ENCODE measurements at places on chromosomes 12 and 14.

GRCh38 chr14:70080076-70080475 lies 108.7 kb downstream of the SLC8A3 start:
- DNase-seq: no peak

DNA sequence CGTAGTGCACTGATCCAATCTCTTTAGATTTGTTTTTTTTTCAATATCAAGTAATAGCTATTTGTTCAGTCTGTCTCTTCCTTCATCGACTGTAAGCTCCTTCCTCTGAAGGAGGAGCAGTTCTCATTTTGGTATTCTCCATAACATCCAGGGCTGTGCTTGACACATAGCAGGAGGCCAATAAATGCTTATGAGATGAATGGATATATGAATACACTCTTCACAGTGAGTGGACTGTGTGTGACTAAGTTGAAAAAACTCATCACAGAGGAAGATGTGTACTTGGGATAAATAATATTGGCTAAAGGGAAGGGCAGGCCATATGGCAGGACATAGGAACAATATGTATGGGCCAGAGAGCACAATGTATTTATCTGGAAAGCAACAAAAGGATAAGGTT lies 205.3 kb upstream of the PRICKLE1 start:
- no peak for DNase-seq

- no peak for DNase-seq
Observed at GRCh38 chr12:72631926-72632685, 359.9 kb downstream of the TRHDE start.

- DNase-seq: peak; percentile 55
Observed at GRCh38 chr12:122825773-122826724, 9.2 kb upstream of the HIP1R start.

DNA sequence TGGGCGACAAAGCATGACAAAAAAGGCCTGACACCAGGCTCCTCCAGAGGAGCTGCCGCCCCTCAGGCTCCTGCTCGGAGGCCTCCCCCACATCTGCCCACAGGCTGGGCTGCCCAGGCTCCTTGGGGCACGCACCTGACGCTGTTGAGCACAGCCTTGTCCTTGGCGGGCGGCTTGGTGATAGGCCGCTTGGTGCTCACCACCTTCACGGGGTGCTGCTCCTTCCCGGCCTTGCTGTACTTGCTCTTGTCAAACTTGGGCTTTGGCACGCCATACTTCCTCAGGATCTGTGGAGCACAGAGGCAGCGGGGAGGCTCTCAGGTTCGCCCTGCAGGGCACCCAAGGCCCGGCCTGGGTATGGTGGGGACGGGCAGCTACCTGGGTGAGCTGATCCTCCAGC lies 53.4 kb downstream of the TRAFD1 start:
- DNase-seq: no peak

DNA sequence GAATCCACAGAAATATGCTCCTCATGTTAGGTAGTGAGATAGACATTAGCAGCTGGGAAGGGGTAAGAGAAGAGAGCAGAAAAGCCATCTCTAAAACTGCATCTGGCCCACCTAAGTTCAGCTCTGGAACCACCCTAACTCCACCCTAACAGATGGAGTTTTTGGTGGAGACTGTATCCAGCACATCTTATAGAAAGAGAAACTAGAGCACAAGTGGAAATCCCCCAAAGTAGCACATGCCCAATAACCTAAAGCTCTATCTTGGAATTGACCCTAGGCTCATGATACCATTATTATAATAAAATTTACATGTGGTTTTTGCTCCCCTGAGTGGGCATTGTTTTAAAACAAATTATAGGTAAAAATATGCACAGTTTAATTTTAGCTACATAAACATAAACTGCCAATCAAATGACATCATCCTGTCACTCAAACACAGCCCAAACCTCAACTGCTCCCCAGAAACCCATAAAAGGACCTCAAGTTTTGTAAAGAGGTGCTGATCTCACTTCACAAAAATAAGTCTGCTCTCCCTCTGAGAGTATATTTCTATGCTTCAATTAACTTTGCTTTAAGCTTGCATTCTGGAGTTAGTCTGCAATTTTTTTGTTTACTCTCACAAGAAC lies 206.4 kb downstream of the PIK3C2G start:
- no peak for DNase-seq

GRCh38 chr12:14157088-14157747 lies 175.8 kb upstream of the GRIN2B start:
- no peak for DNase-seq

DNA sequence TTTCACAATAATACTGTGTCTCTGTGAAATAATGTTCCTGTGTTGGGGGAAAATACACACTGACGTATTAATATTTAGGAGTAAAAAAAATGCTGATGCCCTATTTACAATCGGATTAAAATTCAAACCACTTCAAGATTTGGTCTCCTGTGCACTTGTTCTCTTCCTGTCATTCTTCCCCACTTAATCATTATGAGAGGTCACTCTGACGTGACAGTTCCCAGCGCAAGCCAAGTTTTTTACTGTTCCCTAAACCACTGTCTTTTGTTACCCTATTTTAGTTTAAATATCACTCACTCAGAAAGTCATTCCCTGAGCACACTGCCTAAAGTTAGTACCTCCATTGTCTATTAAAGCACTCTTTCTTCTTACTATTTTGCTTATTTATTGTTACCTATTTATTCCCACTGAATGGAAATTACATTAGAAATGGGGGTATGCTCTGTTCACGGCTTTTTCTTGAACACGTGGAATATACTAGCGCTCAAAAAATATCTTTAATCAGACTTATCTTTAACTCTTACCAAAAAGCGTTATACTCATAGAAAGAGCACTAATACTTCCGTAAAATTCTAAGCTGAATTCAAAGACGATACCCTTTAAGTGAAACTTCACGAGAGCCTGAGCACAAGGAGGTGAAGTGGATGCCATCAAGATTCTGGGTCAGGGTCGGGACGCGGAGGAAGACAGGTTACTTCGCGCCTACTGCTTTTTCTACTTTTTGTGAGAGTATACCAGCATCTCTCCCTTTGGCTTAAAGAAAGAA lies 670 bp upstream of the PSMA3 start:
- peak; percentile 94 for DNase-seq

DNA sequence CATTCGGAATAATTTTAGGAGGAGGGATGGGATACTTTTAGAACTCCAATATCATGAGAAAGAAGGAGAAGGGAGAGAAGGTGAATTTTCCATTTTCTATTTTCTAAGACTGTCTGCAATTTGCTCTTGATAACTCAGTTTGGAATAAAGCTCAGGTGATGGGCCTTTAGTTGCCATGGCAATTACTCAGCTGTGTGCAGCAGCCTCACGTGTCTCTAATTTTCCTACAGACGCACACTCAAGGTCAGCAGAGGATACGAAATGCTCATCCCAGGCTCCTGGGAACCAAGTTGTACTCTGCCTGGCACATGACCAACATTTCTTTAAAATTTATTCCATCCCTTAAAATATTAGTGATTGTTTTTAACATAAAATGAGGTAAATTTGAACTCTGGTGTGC lies 76.7 kb downstream of the TTC8 start:
- DNase-seq: no peak

DNA sequence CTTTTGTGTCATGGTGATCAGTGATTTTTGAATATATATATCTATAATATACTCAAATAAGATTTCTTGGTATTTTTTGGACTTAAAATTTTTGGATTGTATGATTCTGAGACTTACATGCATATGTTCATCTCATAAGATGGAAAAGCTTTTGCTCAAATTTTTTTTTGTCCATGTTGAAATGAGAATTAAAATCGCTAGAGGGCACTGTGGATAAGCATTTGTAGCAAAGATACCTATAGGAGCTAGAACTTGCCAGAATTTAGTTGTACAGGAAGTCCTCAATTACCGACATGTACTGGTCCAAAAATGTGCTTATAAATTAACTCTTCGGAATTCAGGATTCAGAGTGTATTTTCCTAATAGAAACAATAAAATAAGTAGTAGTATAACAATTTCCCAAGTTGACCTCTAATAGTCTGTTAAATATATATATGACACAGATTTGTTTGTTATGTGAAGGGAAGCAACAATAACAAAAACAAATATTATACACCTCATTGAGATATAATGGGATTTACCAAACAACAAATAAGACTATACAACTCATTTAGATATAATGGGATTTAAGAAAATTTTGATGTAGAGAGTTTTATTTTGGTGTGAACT lies 179.6 kb downstream of the TMEM117 start:
- DNase-seq: peak; percentile 73

- no peak for DNase-seq
Observed at GRCh38 chr14:36344211-36344610, 23.8 kb upstream of the MBIP start.

DNA sequence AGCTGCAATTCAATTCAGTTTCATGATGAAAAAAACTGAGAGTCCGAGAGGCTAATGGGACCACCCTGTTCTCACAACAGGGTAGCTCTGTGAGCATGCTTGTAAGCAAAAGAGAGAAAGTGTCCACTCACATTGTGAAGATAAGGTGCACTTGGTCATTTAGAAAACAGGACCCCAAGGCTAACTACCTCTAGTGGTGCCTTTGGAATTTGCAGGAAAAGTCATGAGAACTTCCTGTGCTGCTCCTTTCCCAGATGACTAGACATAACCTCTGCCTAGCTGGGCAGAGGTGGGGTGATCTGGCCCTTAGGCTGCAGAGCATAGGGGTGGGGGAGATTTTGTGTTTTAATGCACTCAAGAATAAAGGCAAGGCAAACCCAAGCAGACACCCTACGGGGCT lies 118.9 kb downstream of the STAB2 start:
- no peak for DNase-seq

DNA sequence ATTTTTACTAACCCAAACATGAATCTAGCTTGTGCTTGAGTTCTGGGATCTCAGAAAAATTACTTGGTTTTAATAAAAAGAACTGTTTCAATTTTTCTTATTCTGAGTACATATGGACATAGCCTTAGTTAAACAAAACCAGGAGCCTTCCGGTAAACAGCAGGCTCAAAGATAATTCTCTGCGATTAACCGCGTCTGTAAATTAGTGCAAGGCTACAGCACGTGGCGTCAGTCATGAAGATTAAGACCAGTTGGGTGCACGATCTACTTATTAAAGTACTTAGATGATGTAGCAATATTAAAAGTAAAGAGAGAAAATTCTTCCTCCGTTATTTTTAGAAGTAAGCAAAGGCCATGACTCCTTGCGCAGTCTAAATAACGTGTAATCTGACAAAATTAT lies 700 bp downstream of the KCNJ8 start:
- no peak for DNase-seq

DNA sequence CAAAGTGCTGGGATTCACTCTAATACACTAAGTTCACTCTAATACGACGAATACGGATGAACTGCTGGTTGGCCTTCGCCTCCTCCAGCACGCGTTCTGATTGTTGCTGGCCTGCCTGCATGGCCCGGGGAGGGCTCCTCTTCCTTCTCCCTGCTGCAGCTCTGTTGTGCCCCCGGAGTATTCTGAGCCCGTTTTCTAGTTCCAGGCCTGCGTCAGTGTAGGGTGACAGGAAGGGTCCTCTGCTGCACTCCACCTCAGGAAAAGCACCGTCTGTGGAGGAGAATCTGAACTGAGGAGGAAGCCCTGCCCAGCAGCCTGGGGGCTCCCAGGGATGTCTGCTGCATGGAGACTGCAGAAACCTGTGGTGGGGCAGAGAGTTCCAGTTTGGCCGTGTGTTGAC lies 44.4 kb downstream of the DDX51 start:
- DNase-seq: no peak

GRCh38 chr12:108696111-108696995 lies 35.0 kb downstream of the CORO1C start:
- DNase-seq: no peak

DNA sequence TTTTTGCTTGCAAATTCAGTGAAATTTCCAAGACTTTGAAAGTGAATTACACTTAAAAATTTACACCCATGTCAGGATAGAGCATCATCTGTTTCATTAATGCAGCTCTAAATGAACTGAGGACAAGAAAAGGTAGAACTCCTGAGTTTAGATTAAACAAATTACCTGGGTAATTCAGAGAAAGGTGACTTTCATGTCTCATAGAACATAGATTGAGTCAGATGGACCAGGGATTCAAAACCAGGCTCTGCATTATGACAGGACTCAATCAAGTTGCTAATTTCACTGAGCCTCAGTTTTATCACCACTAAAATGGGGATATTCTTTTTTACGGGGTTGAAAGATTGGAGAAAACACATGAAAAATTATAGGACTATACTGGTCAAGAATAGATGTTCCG lies 4.5 kb downstream of the ARHGDIB start:
- DNase-seq: no peak

DNA sequence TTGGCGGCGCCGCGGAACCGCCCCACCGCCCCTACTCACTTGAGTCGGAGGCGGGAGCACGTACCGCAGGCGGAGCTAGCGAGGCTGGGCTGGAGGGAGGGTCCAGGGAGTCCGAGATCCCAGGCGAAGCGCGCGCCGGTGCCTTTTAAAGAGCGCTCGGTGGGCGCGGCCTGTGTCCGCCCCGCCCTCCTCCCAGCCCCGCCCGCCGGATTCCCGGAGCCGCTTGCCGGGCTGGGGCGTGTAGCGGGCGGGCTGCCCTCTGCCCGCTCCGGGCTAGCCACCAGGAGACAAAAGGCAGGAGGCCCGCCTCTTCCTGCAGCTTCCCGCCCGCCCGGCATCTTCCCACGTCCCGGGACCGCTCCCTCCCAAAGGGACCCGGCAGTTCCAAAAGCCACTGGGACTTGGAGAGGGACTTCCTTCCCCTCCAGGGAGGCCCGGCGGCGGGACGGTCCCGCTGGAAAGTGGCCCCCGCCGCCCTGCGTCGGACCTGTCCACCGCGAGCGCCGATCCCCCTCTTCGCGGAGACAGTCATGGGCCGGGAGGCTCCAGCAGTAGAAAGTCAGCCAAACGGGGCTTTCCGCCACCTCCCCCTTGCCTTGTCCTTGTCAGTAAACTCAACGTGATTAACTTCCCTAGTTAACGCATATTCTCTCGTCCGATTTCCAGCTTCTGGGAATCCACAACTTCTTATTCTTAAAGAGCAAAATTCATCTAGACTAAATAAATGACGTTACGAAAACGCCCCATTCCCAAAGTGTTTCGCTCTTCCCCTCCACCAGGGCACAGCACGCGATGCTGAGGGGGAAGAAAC lies at the start of gene CSRP2:
TSS of gene CSRP2 (minus strand) at position 121 of the 811 bp plus-strand sequence. CDS start 12,759 bp downstream, outside the sequence.
- DNase-seq: peak; percentile 94
